ENCODE measurements at places on chromosomes 16 and 17.

DNA sequence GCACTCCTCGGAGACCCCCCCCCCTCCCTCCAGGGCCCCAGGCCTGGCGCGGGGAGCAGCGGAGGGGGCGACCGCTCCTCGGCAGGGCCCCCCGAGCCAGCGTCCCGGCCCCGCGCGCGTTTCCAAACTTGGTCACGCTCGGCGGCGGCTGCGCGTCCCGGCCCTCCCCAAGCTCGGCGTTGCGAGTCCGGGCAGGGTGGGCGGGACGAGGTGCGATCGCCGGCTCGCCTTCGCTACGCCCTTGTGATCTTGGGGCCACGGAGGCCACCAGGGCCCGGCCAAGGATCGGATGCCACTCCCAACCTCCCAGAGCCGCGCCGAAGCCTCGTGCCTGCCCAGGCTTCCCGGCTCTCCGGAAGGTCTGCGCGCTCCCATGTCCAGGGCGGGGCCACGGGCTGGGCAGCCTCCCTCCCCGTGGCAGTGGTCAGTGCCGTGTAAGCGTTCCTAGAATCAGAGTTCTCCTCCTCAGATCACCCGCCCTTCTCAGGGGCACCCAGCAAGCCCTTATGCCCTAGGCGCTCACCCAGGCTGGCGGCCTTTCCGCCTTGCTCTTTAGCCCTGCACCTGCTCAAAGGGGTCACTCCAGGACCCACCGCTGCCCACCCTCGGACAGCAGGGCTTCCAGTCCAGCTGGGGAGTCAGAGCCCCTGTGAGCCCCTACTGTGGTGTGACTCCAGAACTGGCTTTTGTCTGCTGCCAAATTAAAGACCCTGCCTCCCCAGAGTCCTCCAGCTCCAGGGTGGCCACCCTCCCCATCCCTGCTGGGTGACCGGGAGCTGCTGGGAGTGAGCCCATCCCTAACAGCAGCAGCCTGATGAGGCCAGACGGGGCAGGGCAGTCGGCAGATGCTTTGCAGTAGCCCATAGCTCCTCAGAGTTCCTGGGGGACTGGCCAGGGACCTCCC lies 12.2 kb upstream of the MRPS23 start:
- no peak for DNase-seq

GRCh38 chr16:50506543-50506937 lies 41.7 kb upstream of the NKD1 start:
- DNase-seq: no peak

DNA sequence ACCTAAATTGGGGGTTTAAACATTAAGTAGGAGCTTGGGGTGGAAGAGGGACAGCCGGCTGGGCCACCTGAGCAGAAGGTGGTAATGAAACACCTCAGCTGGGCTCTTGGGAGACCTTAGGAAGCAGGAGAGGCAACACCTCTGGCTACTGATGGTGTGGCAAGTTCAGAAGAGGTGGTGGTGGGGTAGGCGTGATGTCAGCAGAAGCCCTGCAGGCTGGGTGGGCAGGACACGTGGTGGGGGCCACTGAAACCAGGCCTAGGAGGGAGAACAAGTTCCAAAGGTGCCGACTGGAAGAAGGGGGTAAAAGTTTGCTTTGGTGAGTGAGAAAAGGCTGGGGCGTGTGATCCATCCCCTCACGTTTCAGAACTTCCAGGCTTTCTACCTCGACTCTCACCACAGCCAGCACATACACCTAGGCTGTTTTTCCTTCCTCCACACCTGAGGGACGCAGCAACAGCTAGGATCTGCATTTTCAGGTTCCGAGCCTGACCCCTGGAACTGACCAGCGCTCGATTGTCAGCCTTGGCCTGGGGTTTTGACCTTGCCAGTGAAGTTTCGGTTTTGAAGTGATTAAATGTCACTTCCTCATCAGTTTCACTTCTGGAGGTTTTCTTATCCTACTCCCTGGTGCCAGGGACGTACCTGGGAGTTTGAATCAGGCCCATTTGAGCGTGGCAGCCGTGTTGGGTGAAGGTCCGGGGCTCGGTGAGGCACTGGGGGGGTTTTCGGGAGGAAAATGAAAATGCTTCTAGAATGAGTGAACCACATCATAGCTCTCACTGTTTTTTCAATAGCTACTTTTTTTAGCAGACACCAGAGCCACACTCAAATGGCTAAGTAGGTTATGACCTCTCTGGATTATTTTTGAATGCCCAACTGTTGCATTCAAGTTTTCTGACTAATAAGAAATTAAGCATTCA lies 10.0 kb downstream of the SNN start:
- no peak for DNase-seq

DNA sequence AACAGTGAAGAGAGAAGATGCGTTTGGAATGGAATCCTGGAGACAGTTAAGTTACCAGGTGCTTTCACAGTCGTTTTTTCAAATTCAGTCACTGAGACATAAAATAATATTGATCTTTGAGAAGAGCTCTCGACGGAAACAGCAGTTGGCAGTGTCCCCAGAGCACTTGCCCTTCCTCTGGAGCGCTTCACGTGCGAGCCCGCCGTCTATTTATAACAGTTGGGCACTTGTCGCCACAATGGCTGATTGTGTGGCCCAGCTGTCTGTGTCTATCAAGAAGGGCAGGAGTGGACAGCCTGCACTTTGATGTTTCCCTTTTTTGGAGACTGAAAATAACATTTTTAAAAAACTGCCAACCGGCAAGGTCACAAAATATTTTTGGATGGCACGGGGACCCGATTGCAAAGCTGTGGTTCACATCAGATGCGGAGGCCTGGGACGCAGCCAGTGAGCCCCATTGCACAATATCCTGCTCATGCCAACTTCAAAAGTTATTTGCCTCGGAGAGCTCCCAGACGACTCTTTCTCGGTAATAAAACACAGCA lies 62.9 kb downstream of the ADCY9 start:
- DNase-seq: no peak

- DNase-seq: no peak
Observed at GRCh38 chr17:46097497-46097896, 95.7 kb downstream of the KANSL1 start.

DNA sequence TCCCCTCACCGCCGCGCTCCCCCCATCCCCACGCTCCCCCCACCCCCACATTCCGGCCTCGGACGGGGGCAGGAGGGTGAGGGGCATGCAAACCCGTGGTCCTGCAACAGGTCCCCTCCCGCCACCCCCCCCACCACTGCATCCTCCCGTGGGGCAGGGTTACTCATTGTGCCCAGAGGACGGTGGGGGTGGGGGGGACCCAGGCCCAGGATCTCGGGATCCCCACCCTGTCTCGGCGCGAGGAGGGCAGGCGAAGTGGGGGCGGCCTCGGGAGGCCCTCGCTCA lies 8.5 kb downstream of the SLC22A31 start:
- DNase-seq: no peak
